ENCODE measurements at places on chromosomes 2 and 18. TPM values are rescaled to one million over a fixed set of nuclear protein-coding genes. Genes with fewer than 3 reads are reported as not detected.

TTC39C gene
- polyA plus RNA-seq = 13.3 TPM

NYAP2 gene
- polyA plus RNA-seq = 0.05 TPM

CAPG gene
- polyA plus RNA-seq = 51.9 TPM

UGT1A4 gene
- polyA plus RNA-seq = not detected

DNA sequence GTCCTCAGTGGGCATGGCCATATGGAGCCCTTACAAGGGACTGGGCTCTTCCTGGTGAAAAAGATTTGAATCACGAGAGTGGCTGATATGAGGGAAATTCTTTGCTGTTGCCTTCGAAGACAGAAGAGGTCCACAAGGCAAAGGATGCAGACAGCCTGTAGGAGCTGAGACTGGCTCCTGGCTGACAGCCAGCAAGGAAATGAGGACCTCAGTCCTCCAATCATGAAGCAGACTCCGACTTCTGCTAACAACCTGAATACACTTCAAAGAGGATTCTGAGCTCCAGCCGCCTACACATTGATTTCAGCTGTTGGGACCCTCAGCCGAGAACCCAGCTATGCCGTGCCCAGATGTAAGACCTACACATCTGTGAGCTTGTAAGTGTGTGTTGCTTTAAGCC, 3.0 kb upstream of the ST8SIA5 start:
- DNase-seq = no peak

DNA sequence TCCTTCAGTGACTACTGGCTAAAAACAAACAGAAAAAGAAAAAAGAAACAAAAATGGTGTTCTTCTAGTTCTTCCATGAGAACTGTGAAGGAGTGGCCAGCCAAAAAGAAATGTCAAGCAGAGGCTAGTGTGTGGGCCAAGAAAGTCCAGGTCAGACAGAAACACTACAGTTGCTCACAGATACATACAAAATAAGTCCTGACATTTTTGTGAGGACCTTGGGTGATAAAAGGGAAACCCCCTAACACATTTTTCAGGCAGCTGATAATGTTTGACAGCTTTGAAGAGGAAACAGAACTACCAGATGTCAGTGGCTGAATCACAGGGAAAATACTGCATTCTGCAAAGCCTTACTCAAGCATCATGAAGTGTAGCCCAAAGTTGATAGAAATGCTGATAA, 28.1 kb downstream of the ARHGAP25 start:
- DNase-seq = no peak

- no peak for DNase-seq
Observed at GRCh38 chr2:69985688-69986087, 24.3 kb upstream of the ASPRV1 start.

GRCh38 chr18:26631135-26631534, 82.8 kb upstream of the KCTD1 start:
- no peak for DNase-seq

DNA sequence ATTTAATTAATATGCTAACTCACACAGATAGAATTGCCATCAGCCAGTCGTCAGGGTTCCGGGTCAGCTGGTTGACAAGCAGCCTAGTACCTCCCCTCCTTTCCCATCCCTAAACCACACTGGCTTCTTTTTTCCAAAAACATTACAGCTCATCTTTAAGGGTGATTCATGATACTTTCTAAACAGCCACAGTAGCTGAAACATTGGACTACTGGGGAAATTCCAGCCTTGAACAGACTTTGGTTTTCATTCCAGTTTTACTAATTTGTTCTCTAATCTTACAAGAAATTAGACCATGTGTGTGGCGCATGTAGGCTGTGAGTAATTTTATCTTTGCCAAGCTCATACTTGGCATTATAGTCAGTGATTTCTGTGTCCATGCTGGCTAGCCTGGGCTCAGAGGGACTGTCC, 110.8 kb downstream of the FMNL2 start:
- no peak for DNase-seq

- no peak for DNase-seq
Observed at GRCh38 chr18:9810299-9810698, 75.5 kb upstream of the TXNDC2 start.

- no peak for DNase-seq
Observed at GRCh38 chr18:63161032-63161760, 158.4 kb downstream of the BCL2 start.

Data from right lung (tissue), 10 donors.